Bronchus fibroblast of lung (primary cell): ENCODE measurements at places on chromosomes 3 and 15. TPM values are rescaled to one million over a fixed set of nuclear protein-coding genes. Genes with fewer than 3 reads are reported as not detected.

ZKSCAN7 gene
- 4.8 and 5.2 TPM in 2 replicates for total RNA-seq

AMT gene
- total RNA-seq: 2.5 and 2.7 TPM in 2 replicates

PXK gene
- total RNA-seq: 33.4 and 40.3 TPM in 2 replicates

SPATA12 gene
- total RNA-seq: under 0.01 and 0.15 TPM in 2 replicates

CAMK2N2 gene
- not detected in 2 replicates for total RNA-seq

COL6A6 gene
- not detected in 2 replicates for total RNA-seq

HRG gene
- total RNA-seq: not detected in 2 replicates

NR1I2 gene
- total RNA-seq: under 0.01 and 0.34 TPM in 2 replicates

RETNLB gene
- not detected in 2 replicates for total RNA-seq

RTP4 gene
- not detected in 2 replicates for total RNA-seq

IDH2 gene
- 97.3 and 99.0 TPM in 2 replicates for total RNA-seq

ARRDC4 gene
- total RNA-seq: 6.4 and 6.5 TPM in 2 replicates

CELSR3 gene
- total RNA-seq: 1.3 and 2.7 TPM in 2 replicates

ATP13A5 gene
- not detected in 2 replicates for total RNA-seq

WDR93 gene
- total RNA-seq: 0.15 TPM in 1 of 2 replicates, not detected in the other

IFT57 gene
- 31.2 and 33.1 TPM in 2 replicates for total RNA-seq

C3orf49 gene
- not detected in 2 replicates for total RNA-seq

ACOX2 gene
- total RNA-seq: 5.4 and 6.4 TPM in 2 replicates

HCN4 gene
- not detected in 2 replicates for total RNA-seq

EEF1AKMT4 gene
- 3.0 and 5.2 TPM in 2 replicates for total RNA-seq

CIDEC gene
- 0.15 and 0.17 TPM in 2 replicates for total RNA-seq

GLDN gene
- total RNA-seq: 0.30 and 0.34 TPM in 2 replicates

ADCY5 gene
- under 0.01 and 0.15 TPM in 2 replicates for total RNA-seq

AP3B2 gene
- under 0.01 and 0.15 TPM in 2 replicates for total RNA-seq

RLBP1 gene
- total RNA-seq: not detected in 2 replicates

FAN1 gene
- total RNA-seq: 9.2 and 10.9 TPM in 2 replicates

LRRIQ4 gene
- not detected in 2 replicates for total RNA-seq
